ENCODE measurements at places on chromosomes 3 and 15.

- DNase-seq: no peak
Measured at GRCh38 chr3:148230473-148230872, 467.2 kb upstream of the AGTR1 start.

GRCh38 chr3:13012221-13012691 is 61.0 kb downstream of the IQSEC1 start:
- peak; percentile 58 for DNase-seq

GRCh38 chr3:13115576-13115910 is 42.3 kb upstream of the IQSEC1 start:
- no peak for DNase-seq

DNA sequence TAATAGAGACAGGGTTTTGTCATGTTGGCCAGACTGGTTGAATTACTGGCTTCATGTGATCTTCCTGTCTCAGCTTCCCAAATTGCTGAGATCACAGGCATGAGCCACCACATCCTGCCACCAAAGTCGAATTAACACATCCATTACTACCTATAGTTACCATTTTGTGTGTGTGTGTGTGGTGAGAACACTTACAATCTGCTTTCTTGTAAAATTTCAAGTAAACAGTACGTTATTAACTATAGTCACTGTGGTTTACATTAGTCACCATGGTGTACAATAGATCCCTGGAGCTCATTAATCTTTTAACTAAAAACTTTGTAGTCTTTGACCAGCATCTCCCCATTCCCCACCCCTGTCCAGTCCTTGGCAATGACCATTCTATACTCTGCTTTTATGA is 270.0 kb downstream of the NAALADL2 start:
- DNase-seq: no peak

- DNase-seq: no peak
Measured at GRCh38 chr15:68218331-68218730, 11.2 kb downstream of the CLN6 start.

- DNase-seq: peak; percentile 10
Measured at GRCh38 chr15:56963710-56964109, 45.3 kb downstream of the TCF12 start.

- DNase-seq: no peak
Measured at GRCh38 chr3:190807719-190808375, 54.6 kb downstream of the GMNC start.

- no peak for DNase-seq
Measured at GRCh38 chr3:4724051-4724629, 231.0 kb downstream of the ITPR1 start.

DNA sequence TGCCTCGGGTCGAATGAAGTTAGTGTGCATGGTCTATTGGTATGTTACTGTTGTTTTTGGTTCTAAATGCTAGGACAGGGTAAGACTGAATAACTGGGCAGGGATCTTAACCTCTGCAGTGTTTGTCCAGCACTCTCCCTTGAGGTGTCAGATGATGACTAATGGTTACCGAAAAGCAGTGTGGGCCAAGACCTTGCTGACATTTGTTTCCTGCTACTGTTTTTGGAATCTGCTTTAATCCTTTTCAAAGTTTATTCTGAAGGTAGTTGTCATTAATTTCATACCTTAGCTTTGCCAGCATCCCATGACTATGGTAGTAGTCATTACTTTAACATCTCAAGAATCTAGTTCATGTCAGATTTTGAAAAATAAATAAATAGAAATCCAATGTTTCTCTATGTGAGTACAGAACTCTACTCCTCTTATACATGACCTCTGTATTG is 117.0 kb downstream of the P3H2 start:
- DNase-seq: no peak

GRCh38 chr3:189950258-189950657 is 170.4 kb downstream of the P3H2 start:
- DNase-seq: no peak

- DNase-seq: no peak
Measured at GRCh38 chr15:90262426-90262825, 3.0 kb upstream of the NGRN start.

DNA sequence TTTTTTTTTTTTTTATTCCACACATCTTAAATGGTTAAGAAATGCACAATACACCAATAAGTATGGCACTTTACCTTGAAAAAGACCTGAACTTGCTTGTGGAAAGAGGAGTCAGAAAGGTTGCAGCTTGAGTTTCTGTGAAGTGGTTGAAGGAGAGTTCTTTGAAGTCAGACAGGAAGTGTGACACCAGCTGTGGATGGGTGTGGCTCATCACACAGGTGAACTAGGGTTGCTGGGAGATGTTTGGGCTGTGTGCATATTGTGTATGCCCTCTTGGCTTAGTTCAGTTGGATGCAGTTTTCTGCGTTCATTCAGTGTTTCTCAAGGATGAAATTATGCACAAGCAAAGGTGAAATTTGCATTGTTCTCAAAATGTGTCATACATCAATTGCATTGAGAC is 6.3 kb downstream of the AEN start:
- peak; percentile 84 for DNase-seq

- no peak for DNase-seq
Measured at GRCh38 chr3:134846911-134847317, 51.9 kb downstream of the EPHB1 start.

- no peak for DNase-seq
Measured at GRCh38 chr3:29274667-29275066, 6.2 kb upstream of the RBMS3 start.

- DNase-seq: no peak
Measured at GRCh38 chr3:11282250-11283138, 10.3 kb downstream of the ATG7 start.

DNA sequence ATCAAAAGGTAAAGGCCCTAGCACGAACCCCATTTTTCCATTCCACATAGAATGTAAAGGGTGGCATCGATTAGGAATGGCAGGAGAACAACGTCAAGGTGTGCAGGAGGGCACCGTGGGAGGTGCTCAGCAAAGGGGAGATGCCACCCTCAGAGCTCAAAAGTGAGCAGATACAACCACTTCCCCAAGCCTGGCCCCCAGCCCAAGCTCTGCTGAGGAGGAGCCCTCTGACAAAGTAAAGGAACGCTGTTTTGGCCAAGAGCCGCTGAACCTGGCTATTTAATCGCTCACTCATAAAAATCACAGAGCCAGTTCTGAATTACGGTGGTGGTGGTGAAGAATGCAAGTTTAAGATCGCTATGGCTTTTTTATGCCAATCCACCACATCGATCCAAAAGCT is 12.4 kb downstream of the GNB5 start:
- DNase-seq: no peak

DNA sequence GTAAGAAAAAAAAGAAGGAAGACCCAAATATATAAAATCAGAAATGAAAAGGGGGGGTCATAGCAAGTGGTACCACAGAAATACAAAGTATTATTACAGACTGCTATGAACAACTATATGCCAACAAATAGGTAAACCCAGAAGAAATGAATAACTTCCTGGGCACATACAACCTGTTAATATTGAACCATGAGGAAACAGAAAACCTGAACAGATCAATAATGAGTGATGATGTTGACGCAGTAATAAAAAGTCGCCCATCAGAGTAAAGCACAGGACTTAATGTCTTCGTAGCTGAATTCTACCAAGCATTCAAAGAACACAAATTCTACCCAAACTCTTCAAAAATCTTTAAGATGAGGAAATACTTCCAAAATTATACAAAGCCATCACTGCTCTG is 921.6 kb upstream of the SEMA6D start:
- DNase-seq: no peak

GRCh38 chr15:66497502-66498455 is at the start of gene SNAPC5:
Gene SNAPC5, minus strand, starts transcription at chr15:66497762. Its CDS starts 31 bp downstream, at chr15:66497731.
- peak; percentile 98 for DNase-seq

GRCh38 chr3:145063616-145064015 is 1092.0 kb downstream of the DIPK2A start:
- DNase-seq: no peak

All from CD4-positive, alpha-beta T cell treated with Interleukin-6 for 4 hours (primary cell).